ENCODE measurements at places on chromosomes 4 and X. TPM values are rescaled to one million over a fixed set of nuclear protein-coding genes. Genes with fewer than 3 reads are reported as not detected.

The TMEM47 gene
- polyA plus RNA-seq = not detected

The GNRHR gene
- polyA plus RNA-seq = not detected

The CD38 gene
- 20.9 TPM for polyA plus RNA-seq

The GPR34 gene
- polyA plus RNA-seq = 1.1 TPM

The HTN1 gene
- polyA plus RNA-seq = not detected

The BMX gene
- not detected for polyA plus RNA-seq

The WNK3 gene
- 1.2 TPM for polyA plus RNA-seq

The MSANTD1 gene
- polyA plus RNA-seq = not detected

The CCDC120 gene
- 1.2 TPM for polyA plus RNA-seq

The MAGED4B gene
- polyA plus RNA-seq = 5.6 TPM

The USP17L30 gene
- not detected for polyA plus RNA-seq

The USP17L19 gene
- not detected for polyA plus RNA-seq

The MAD2L1 gene
- 6.8 TPM for polyA plus RNA-seq

The ZRSR2 gene
- 43.8 TPM for polyA plus RNA-seq

Data from IgD-negative memory B cell (primary cell).